ENCODE measurements at places on chromosomes 6 and 20.

GRCh38 chr20:9321007-9321406, 193.4 kb upstream of the LAMP5 start:
- no peak for ATAC-seq

DNA sequence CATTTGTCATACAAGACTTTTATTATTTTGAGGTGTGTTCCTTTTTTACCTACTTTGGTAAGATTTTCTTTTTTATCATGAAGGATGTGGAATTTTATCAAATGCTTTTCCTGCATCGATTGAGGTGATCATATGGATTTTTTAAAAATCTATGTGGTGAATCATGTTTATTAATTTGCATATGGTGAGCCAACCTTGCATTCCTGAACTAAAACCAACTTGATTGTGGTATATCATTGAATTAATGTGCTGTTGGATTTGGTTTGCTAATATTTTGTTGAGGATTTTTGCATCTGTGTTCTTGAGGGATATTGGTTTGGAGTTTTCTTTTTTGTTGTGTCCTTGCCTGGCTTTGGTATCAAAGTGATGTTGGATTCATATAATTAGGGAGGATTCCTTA, 848.1 kb upstream of the EYS start:
- no peak for ATAC-seq

GRCh38 chr20:45419188-45420091, 3.5 kb downstream of the PIGT start:
- peak; percentile 58 for ATAC-seq

- no peak for ATAC-seq
Observed at GRCh38 chr20:11234181-11234580, 560.4 kb upstream of the JAG1 start.

GRCh38 chr6:2957696-2958330, 13.6 kb downstream of the SERPINB6 start:
- ATAC-seq: no peak

GRCh38 chr6:85551264-85551663, 42.4 kb downstream of the SNX14 start:
- no peak for ATAC-seq

GRCh38 chr6:106159531-106159940, 73.4 kb downstream of the PRDM1 start:
- ATAC-seq: peak; percentile 82

DNA sequence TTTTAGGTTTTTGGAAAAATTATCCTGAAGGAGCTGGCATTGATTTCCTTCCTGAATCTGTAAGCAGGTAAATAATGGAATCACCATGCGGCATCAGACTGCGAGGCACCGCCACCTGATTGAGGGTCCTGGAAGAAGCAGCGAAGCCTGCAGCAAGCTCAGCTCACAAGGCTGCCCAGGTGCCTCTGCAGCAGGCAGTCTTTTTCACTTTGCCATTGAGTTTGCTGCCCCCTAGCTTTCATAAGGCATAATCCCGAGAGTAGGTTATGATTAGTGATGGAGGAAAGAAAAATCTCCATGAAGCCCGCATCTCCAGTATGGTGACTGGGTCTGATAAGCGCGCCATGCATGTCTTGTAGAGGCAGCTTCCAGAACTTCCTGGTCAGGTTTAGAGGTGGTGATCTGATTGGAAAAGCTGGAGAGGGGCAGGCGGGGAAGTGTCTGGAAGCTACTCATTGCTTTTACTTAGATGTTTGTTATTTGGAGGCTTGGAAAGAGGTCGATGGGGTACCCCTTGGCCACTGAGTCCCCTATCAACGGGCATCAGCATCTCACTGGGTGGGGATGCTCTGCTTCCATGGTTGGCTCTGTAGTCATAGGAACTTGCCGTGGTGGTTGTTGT, 26.7 kb downstream of the IYD start:
- peak; percentile 95 for ATAC-seq

DNA sequence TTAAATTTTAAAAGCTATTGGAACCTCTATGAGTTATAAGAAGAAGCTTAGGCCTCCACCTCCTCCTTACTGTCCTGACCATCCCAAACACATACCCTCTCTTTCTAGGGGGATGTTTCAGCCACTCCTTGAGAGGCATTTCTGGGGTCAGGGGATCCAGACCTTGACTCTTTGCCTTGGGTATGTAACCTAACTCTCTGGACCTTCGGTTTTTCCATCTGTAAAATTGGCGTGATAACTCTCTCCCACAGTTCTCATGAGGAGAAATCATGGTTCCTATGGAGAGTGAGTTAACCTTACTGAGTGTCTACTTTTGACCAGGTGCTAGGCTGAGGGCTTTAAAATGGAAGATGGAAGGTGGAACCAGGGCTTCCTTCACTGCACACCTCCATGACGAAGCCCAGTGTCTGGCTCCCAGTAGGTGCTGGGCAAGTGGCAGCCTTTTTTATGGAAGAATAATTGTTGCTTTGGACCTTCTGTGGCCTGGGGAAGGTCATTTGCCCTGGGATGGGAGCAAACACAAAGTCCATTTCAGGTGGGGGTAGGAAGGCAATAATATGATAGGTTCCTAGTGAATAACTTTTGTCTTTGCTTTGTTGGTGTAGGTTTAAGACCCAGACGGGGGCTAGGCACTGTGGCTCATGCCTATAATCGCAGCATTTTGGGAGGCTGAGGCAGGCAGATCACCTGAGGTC, 18.4 kb downstream of the FOXP4 start:
- no peak for ATAC-seq

DNA sequence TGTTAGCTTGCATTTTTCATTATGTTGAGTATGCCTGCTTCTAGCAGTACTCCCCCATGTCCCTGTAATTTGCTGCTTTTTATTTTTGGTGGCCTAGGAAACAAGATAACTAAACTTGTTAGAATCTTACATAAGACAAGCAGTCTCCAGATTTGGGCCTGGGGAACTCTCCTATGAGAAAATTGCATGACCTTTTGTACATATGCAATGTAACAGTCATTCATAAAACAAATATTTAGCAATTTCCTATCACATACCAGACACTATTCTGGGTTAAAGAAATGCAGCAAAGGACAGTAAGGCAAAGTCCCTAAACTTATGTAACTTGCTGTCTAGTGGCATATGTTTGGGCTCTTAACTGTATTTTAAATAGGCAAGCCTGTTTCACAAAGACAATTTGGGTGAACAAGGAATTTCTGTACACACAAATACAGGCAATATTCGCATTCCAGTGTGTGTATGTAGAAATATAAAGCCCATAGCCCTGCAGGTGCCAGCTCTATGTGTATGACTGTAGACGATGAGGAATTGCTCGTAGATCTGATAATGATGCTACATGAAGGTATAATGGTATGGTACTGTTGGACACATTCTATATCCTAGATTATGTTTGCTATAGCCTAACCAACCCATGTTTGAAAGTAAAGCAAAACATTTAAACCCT, 305.2 kb upstream of the CITED2 start:
- no peak for ATAC-seq

DNA sequence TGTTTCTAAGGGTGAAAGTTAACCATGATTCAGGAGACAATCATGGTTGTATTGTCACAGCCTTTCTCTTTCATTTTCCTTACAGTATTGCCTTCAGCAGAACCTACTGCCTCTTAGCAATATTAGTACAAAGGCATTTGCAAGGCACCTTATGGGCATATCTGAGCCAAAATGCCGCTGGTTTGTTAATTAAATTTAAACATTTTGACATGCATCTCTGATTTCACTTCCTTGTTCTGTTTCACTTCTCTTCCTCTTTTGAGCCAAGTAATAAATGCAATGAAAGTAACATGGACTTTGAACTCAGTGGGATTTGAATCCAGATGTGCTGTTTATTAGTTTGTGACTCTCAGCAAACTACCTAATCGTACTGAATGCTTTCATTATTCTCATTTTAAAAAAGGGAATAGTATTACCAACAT, 467.4 kb upstream of the CITED2 start:
- ATAC-seq: no peak

GRCh38 chr6:72262254-72262653, 359.6 kb upstream of the KCNQ5 start:
- ATAC-seq: no peak

DNA sequence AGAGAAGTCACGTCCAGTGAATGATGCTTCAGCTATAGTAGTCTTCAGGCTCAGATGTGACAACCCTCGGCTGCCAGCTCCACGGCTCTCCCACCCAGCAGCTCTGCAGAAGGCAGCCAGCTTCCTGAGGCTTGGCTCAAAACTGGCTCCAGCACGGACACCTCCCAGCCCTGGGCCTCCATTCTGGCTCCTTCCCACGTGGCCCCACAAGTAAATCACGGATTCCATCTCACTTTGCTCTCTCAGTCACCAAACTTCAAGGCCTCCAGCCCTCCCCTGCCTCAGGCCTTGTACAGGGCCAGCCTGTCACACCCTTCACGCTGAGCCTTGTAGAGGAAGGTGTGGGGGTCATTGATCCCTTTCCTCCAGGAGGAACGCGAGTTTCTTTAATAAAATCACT, 55.8 kb downstream of the GTF2H5 start:
- ATAC-seq: no peak

- ATAC-seq: no peak
Observed at GRCh38 chr6:114419175-114419574, 76.4 kb upstream of the HS3ST5 start.

GRCh38 chr6:146200176-146200575, 171.3 kb downstream of the GRM1 start:
- peak; percentile 51 for ATAC-seq

GRCh38 chr6:7373739-7374138, 15.8 kb downstream of the CAGE1 start:
- no peak for ATAC-seq

GRCh38 chr6:29516108-29516507, 28.4 kb upstream of the MAS1L start:
- peak; percentile 90 for ATAC-seq

- ATAC-seq: no peak
Observed at GRCh38 chr6:166289207-166290060, 18.8 kb downstream of the PRR18 start.

- peak; percentile 79 for ATAC-seq
Observed at GRCh38 chr20:17835240-17835933, 133.2 kb downstream of the SNX5 start.

- no peak for ATAC-seq
Observed at GRCh38 chr6:45737331-45738056, 278.2 kb downstream of the CLIC5 start.

DNA sequence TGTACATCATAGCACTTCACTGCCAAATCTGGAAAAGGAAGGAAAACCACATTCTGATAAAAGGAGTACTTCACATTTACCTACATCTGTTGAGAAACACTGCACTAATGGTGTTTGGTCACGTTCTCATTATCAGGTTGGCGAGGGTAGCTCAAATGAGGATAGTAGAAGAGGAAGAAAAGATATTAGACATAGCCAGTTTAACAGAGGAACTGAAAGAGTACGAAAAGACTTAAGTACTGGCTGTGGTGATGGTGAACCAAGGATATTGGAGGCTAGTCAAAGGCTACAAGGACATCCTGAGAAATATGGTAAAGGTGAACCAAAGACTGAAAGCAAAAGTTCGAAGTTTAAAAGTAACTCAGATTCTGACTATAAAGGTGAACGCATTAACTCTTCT, 32.0 kb upstream of the GJA10 start:
- ATAC-seq: no peak

DNA sequence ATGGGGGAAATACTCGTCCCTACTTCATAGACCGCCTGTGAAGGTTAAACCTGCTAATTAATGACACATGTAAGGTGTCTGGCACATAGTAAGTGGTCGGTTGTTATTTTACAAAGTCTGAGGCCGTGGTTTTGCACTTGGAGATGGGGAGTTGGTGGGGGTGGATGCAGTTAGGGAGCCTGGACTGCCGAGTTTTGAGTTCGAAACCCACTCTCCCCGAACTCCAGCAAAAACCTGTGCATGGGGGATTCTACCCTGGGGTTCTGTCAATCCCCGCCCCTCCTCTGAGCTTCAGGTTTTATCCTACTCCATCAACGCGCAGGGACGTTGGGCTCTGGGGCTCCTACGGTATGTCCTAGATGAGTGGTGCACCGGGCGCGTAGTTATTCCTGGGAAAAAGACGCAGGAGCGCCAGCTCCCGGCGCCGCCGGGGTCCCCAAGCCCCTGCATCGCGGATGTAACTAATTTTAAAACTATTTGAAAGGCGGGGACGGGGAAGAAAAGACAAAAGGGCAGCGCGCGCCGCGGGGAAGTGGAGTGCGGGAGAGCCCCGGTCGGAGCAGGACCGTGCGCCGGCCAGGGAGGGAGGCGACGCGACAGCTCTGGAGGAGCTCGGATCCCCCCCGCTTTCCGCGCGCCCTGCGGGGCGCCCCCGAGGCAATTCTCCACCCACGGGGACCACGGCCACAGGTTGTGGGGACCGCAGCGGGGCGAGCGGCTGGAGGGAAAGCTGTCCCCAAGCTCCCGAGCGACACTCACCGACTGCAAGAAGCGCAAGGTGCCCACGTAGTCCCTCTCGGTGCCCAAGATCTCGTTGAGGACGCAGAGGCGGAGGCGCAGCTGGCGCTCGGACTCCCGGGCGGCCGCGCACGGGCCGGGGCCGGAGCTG, 672 bp downstream of the PREX1 start:
- peak; percentile 52 for ATAC-seq

DNA sequence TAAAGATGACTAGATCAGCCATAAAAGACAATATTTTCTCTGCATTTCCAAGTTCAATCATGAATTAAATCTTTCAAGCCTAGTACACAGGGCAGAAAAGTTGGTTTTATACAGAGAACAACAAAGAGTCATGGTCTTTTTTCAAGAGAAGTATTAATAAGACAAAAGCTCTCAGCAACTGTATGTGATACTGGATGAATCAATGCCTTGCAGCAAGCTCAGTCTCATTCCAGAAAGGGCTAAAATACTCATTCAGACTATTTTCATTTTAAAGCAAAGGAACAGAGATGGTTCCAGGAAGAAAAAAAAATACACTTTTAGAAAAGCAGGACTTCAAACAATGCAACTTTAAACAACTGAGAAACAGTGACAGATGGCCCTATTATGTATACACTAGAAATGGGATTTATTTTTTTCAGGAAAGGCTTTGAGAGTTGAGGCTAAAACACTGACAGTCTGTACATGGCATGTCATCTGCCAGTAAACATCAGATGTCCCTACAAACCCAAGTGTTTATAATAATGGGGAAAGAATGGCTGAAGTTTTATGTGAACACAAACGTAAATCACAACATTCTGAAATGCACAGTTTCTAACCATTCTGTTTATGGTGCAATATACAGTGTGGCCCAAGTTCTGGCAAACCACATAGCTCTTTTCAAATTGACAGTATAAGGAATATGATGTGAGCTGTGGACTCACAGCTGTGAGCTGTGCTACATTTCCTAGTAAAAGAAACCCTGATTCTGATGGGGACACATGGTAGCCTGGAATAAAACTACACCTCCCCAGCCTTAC, 114.3 kb upstream of the DST start:
- ATAC-seq: peak; percentile 23

DNA sequence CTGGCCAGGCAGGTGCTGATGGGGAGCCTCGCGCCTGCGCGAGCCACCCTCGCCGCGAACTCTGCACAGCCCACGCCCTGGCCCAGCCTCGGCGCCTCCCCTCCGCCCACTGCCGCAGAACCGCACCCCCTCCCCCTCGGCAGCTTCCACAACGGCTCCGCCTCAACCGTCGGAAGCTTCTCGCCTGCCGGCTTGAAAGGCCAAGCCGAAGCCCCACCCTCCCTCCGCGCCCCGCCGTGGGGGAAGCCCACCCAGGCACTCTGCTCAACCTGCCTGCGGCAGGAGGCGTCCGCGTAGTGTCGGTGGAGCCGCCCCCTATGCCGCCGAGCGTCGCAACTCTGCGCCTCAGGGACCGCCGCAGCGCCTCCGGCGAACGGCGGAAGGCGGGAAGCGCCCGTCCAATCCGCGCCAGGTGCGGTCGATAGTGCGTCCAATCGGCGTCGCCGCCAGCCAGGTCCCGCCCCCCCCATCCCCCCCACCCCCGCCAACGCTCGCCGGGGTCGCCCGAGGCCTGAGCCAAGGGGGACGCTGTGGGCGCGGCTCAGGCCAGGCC, at the start of gene SYCP2:
Gene SYCP2 (minus strand): TSS at position 342 of the 553 bp plus-strand sequence. CDS start 11,224 bp downstream, outside the sequence.
- ATAC-seq: peak; percentile 80

GRCh38 chr20:1827974-1828785, 67.0 kb upstream of the SIRPA start:
- no peak for ATAC-seq

Measured in SK-N-SH treated with all-trans-retinoic acid at 6 μM for 48 hours (cell line).